Frontal cortex (tissue), 4 donors: ENCODE measurements at places on chromosomes 11 and 22. TPM values are rescaled to one million over a fixed set of nuclear protein-coding genes. Genes with fewer than 3 reads are reported as not detected.

The NUDT22 gene
- 12.6 TPM for total RNA-seq

The LRRC10B gene
- 2.9 TPM for total RNA-seq

The KCNJ11 gene
- total RNA-seq, result 11.0 TPM

DNA sequence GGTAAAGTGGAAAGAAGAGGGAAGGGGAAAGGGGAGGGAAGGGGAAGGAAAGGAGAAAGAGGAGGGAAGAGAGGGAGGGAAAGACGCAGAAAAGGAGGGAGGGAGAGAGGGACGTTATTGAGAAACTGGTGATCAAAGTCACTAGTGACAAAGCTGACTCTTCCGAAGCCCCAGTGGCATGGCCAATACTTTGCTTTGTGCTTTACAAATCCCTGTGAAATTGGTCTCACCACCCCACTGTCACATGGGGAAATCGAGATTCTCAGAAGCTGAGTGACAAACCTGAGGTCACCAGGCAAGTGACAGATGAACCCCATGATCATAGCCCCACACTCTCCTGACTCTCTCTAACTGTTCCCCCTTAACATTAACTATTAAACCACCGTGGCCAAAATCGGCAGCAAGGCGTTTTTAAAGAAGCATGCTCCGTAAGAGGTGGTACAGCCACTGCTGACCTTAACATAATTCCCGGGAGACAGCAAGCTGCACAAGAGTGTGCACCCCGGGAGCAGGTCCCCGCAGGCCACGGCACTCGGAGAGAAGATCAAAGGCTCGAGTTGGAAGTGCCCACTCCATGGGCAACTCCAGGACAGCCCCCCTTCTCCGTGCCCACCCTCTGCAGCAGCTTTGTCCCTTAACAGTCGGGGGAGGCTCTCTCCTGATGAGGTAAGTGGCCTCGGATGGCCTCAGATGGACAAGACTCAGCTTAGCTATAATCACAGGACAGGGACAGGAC is 34.8 kb downstream of the CELSR1 start:
- no peak for DNase-seq

DNA sequence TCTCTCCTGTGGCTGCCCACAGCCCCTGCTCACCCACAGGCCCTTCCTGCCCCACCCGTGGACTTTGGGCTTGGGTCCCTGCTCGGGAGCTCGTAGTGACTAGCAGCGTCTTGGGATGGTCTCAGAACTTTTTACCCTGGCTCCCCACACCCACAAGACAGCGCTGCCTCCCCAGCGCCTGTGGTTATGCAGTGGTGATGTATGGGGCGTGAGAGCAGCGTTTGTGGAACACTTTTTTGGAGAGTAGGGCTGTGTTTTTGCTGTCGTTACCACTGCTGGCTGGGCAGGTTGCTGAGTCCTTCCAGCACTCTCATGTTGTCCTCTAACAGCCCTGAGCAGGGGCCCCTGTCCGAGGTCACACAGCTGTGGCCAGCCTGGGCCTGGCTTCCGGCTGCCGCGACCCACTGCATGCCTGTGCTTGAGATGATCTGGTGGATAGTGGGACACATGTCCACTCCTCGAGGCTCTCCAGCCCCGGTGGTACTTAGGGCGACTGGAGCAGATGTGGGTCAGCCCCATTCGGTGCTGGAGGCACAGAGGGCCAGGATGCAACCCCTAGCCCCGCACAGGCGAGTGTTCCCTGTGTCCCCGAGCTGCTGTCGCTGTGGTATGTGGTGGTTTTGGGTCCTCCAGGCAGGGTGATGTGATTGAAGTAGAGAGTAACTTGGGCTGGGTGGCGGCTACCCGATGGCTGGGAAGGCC is 7.1 kb upstream of the GRAMD4 start:
- no peak for DNase-seq

DNA sequence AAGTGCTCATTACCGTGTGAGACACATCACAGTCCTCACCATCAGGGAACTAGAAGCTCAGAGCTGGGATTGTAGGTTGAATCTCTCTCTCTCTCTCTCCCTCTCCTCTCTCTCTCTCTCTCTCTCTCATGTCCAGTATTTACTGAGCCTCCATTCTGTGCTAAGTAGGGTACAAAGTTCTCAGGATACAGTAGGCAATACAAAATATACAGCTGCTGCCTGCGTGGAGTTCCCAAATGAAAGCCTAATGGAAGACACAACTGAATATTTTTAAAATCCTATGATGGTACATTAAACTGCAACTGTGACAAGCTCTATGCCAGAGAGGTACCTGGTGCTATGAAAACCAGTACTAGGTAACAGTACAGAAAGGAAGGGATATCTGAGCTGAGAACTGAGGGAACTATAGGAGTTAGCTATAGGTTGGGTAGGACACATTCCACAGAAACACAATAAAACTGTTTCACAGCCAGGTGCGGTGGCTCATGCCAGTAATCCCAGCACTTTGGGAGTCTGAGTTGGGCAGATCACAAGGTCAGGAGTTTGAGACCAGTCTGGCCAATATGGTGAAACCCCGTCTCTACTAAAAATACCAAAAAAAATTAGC is 9.6 kb upstream of the PRG2 start:
- no peak for DNase-seq

- no peak for DNase-seq
These were observed 117.5 kb upstream of the TOP3B start for GRCh38 chr22:22099833-22100812.

- DNase-seq, result no peak
These were observed 1528.5 kb downstream of the BRD1 start for GRCh38 chr22:48299124-48299523.

- no peak for DNase-seq
These were observed 154.3 kb upstream of the TBCEL start for GRCh38 chr11:120869516-120870011.

- no peak for DNase-seq
These were observed 8.8 kb upstream of the ST14 start for GRCh38 chr11:130150790-130151189.

- DNase-seq, result no peak
These were observed 52.5 kb downstream of the TRIM44 start for GRCh38 chr11:35714882-35715627.

DNA sequence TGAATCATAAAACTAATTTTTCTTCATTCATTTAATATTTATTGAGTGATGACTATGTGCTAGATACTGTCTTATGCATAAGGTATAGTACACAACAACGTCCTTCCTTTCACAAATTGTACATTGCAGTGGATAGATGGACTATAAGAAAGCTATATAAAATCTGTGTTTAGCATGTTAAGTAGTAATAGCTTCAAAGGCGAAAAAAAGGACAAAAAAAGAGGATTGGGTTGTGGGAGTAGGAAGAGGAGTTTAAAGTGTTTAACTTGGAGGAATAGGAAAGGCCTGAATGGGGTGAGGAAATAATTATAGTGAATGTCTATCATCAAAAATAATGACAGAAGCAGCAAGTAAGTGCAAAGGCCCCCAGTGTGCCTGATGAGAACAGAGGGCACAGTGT is 565.4 kb upstream of the LUZP2 start:
- DNase-seq, result no peak

GRCh38 chr11:603154-603553 is 12.6 kb downstream of the IRF7 start:
- no peak for DNase-seq
